ENCODE measurements at places on chromosomes 4 and X.

DNA sequence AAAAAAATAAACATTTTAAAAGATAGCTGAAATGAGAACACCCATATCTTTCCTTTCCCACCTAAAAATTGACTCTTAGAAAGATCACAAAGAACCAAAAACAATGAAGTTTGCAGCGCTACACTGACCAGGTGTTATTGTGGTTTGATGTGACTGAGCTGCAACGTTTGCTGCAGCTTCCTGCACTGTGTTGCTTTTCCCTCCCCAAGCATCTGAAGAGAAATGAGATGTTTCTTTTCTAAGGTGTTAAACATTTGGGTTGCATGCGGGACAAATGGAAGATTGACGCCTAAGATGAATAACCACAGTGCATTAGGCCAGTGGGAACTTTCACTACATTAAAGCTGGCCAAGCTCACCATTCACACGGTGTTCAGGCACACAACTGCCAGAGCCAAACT, 8.9 kb downstream of the LEF1 start:
- DNase-seq: no peak

DNA sequence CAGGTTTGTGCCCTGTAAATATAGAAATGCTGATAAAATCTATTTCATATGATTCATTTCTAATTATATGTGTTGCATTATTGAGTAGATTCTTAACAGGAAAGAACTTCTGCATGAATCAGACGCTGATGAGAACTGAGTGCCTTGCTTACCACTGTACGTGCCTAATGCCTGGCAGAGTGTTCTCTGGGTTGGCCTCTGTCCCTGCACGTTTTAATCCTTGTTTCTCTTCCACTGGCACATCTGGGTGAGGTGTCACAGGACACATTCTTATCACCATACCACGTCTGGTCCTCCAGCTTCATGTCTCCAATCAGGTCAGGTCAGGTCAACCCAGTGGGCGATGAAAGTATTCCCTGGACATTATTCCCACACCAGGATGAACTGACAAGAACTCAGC, 53.6 kb downstream of the KLF3 start:
- DNase-seq: no peak

GRCh38 chr4:87575408-87575807, 32.9 kb upstream of the DSPP start:
- DNase-seq: no peak

DNA sequence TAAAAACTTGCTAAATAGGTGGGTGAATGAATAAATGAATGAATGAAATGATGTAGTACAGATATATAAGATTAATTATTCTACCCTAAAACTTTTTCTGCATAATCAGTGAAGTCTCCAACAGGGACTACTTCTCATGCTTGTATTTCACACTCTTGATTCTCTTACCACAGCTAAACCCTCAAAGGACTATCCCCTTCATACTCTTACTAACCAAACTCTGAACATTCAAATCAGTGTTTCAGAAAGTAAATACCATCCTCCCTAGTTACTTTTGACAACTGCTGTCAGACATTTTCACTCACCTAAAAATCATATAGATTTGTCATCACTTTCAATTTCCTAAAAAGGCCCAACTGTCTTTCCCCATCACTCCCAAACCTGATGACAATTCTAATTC, 234.3 kb upstream of the HHIP start:
- no peak for DNase-seq
